Activated T-cell treated with anti-CD3 and anti-CD28 coated beads, Interleukin-2, amount 50 U/mL, for 4 hours (primary cell): ENCODE measurements at places on chromosomes 6 and 20.

- DNase-seq = no peak
Measured at GRCh38 chr6:33705955-33706725, 5.4 kb downstream of the UQCC2 start.

- DNase-seq = no peak
Measured at GRCh38 chr6:125453516-125453915, 151.7 kb upstream of the HDDC2 start.

GRCh38 chr6:113433335-113433991 lies 423.7 kb upstream of the MARCKS start:
- no peak for DNase-seq

- no peak for DNase-seq
Measured at GRCh38 chr20:63487116-63487764, 11.6 kb downstream of the EEF1A2 start.
